Daoy (cell line): ENCODE measurements at places on chromosomes 1 and 21. TPM values are rescaled to one million over a fixed set of nuclear protein-coding genes. Genes with fewer than 3 reads are reported as not detected.
A peak's percentile ranks its signal among the peaks of the same experiment; 100 is the strongest.

- no peak for DNase-seq
Observed at GRCh38 chr1:3261007-3261968, 192.3 kb downstream of the PRDM16 start.

DNA sequence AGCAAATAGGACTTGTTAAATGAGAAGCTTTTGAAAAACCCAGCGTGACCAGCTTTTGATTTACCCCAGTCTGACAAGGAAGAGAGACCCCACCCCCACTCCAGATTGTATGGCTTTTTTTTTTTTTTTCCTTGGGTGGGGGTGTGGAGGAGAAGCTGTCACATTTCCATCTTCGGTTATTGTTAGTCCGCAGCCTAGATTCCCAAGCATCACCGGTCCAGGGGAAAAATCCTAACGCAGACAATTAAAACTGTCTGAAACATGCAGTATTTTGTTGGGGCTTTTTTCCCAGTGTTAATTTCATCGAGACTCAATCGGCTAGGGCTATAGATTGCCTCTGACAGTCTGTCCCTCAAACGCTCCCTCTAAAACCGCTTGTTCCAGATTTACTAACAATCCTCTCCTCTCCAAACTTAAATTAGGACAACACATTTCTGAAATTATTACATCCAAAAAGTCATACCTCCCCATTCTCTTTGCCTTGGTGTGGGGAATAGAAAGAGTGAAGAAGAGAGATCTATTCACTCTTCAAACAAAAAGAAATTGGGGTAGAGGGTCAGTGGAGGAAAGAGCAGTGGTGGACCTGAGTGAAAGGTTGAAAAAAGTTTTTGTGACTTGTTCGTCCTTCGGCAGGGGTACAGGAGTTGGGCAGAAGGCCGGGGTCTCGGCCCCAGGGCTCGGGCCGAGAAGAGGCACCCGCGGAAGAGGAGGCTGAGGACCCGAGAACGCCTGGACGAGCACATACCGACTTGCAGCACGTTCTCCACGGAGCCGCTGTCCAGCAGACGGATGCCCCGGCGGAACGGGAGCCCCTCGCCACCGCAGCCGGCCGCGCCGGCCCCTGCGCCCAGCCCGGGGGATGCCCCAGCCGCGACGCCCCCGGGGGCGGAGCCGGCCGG is 1.1 kb downstream of the ZSWIM5 start:
- DNase-seq = peak; percentile 67

DNA sequence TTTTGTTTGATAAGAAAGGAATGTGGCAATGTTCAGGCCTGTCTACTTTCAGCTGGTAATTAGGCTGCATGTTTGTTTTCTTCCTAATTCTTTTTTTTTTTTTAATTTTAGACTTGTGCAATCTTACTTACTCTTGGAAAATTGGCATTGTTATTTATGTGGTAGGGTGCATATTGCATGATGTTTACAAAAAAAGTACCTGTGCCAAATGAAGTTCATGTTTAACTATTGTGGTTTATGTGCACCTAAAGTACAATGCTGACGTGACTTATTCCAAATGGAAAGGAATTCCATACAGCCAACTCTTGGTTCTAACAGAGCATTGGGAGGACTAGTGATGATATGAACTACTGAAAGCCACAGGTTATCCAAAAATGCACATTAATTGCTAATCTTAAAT is 51.0 kb downstream of the KCNK2 start:
- no peak for DNase-seq

- DNase-seq = no peak
Observed at GRCh38 chr1:174872615-174873058, 127.1 kb upstream of the CACYBP start.

GRCh38 chr21:41210426-41211059 is 42.6 kb downstream of the BACE2 start:
- DNase-seq = no peak

- no peak for DNase-seq
Observed at GRCh38 chr21:31500982-31501381, 156.9 kb upstream of the TIAM1 start.

GRCh38 chr1:33128781-33129180 is 47.8 kb downstream of the AZIN2 start:
- no peak for DNase-seq

DNA sequence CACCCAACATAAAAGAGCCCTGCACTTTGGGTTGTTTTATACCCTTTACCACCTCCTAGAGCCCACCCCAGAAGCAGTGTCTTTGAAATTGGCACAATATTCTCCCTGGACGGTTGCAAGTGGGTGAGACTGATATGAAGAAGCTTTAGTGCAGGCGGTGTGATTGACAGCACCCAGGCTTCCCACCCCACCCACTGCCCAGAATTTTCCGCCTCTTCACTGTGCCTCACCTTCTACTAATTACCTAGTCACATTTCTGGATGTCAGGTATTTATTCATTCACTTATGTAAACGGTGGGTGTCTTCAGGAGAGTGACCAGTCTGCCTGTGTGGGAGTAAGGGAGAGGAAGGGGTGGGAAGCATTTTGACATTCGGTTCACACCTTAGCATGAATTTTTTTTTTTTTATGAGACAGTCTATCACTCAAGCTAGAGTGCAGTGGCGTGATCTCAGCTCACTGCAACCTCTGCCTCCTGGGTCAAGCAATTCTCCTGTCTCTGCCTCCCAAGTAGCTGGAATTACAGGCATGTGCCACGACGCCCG is 1.7 kb upstream of the FAM89A start:
- no peak for DNase-seq

- DNase-seq = no peak
Observed at GRCh38 chr1:184247671-184248070, 139.2 kb upstream of the C1orf21 start.

- peak; percentile 49 for DNase-seq
Observed at GRCh38 chr1:12153181-12153785, 13.5 kb upstream of the TNFRSF1B start.

GRCh38 chr1:180482425-180483275 is 19.7 kb downstream of the ACBD6 start:
- peak; percentile 35 for DNase-seq

GRCh38 chr1:21590126-21590880 is 78.9 kb downstream of the RAP1GAP start:
- no peak for DNase-seq

- DNase-seq = no peak
Observed at GRCh38 chr1:221644145-221644448, 97.8 kb downstream of the DUSP10 start.

GRCh38 chr1:60898413-60898812 is 183.9 kb upstream of the NFIA start:
- DNase-seq = no peak

- DNase-seq = peak; percentile 45
Observed at GRCh38 chr1:204975568-204976235, 67.3 kb upstream of the CNTN2 start.

DNA sequence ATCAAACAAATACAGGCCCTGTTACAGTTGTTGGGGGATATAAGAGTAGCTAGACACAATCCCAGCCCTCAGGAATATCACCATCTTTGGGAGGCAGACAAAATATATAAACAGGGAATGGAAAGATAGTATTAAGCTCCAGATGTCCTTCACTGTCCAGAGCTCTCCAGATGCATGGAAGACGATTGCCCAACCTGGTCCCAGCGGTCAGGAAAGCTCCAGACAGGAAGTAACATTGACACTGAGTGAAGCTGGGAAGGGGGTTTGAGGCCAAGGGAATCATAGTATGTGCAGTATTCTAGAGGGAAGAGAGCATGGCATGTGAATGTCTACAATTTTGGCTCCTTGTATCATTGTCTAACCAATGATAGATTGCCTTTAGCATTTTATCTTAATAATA is 173.9 kb upstream of the HOOK1 start:
- no peak for DNase-seq

GRCh38 chr21:32562915-32563314 is 22.4 kb downstream of the TCP10L start:
- no peak for DNase-seq

- DNase-seq = no peak
Observed at GRCh38 chr1:6473974-6474814, 8.2 kb upstream of the TNFRSF25 start.

DNA sequence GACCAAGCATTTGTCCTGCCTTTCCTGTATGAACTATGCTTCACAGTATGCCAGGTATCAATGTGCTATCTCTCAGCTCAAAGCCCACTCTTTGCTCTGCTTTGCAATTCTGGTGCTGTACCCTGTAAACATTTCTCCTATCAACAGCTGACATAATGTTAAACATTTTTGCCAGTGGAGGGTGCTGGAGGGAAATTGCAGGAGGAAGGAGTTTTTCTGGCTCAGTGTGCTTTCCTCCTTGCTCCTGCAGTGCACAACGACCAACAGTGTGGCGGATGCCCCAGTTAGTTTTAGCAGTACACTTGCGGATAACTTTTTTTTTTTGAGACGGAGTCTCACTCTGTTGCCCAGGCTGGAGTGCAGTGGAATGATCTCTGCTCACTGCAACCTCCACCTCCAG is 67.1 kb upstream of the PTGFRN start:
- no peak for DNase-seq

- no peak for DNase-seq
Observed at GRCh38 chr1:204649721-204650521, 35.6 kb downstream of the LRRN2 start.

- DNase-seq = no peak
Observed at GRCh38 chr1:109983380-109984189, 980 bp upstream of the AHCYL1 start.

GRCh38 chr1:29436181-29436785 is 200.0 kb downstream of the PTPRU start:
- no peak for DNase-seq

DNA sequence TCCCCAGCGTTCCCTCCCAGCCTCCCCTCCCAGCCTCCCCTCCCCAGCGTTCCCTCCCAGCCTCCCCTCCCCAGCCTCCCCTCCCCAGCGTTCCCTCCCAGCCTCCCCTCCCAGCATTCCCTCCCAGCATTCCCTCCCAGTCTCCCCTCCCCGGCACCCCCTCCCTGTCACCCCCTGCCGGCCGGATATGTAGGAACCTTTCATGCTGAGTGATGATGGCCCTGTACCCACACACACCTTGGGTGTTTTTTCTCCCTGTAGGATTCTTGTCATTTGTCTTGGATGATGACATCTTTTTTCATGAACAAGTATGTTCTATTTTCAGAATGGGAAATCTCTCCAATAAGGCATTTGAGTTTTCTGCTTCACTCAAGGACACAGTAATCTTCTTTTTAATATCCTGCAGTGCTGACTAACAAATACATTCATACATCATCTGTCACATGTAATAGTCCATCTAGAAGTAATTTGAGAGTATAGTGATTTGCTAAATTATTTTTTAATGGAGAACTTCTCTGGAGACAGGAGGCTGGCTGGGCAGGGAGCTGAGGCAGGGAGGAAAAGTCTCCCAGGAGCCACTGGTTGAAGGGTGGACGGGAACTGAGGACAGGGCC is 19.5 kb downstream of the FTCD start:
- DNase-seq = no peak

DNA sequence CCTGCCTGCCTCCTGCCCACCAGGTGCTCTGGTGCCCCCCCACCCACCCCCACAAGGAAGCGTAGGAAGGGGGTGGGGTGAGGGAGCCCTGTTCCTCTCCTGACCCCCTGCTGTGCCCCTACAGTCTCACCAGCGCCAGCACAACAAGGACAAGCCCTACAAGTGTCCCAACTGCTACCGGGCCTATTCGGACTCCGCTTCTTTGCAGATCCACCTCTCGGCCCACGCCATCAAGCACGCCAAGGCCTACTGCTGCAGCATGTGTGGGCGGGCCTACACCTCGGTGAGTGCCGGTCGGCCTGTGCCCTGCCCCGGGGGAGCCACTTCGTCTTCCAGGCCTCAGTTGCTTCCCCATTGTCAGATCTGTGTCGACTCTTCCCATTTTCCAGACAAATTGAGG is 25.9 kb downstream of the A3GALT2 start:
- no peak for DNase-seq

DNA sequence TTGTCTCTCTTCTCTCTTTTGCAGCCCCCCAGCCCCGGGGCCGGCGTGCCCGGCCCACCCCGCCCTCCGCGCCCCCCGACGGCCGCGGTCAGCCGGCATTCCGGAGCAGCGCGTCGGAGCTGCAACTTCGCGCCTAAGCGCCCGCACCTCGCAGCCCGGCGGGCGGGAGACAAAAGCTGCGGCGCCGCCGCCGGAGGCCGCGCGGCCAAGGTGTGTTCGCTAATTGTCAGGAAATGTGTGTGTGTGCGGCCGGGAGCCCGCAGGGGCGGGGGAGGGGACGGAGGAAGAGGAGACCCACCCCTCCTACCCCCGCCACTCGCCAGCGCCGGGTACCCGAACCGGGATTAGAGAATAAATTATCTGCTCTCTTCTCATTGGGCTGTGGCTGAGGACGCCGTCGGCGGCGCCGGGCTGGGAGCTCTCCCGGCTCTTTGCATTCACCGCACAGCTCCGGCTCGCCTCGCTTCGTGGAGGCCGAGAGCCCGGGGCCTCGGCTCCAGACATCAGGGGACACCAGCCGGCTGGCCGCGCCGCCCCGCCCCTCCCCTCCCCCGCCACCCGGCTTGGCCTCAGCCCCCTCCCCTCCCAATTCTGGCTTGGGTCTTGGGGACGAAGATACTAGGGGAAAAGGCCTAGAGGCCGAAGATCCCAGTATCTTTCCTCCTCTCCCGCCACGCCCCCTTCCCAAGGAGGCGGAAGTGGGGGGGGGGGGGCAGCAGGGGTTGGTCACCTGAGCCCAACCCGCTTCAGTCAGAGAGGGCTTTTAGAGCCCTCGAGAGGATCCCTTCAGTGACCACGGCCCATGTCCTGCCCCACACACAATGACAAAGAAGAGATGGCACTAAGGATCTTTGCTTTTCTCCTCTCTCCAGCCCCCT is 1.3 kb upstream of the BLACAT1 start:
- DNase-seq = peak; percentile 25

DNA sequence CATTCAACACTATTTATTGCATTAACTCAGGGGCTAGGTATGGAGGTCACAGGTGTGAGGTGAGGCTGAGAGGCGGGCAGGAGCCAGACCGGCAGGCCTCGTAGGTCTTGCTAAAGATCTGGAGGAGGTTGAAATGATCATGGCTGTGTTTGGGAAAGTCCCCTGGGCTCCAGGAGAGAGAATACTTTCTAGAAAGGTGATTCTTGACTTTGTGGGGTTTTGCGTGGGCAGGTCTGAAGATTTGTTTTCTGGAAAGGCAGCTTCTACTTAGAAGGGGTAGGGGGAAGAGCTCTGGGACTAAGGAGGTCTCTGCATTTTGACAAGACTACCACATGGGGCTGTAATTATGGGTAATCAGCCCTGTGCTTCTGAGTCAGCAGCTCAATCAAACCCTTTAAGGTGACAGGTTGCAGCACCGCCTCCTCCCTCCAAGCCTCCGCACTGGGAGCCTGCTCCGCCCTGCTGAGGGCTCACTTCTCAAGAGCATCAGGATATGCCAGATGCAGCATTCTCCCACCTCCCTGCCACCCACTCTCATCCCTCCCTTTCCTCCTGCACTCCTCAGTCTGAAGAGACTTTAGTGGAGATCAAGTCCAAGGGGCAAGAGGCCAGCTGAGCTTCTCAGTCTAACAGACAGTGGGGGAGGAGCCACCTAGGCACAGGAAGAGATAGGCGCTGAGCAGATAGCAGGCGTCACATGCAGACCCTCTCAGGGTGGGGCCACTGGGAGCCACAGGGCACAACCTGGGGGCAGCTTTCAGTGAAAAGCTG is 30.5 kb downstream of the SLC30A1 start:
- no peak for DNase-seq

- no peak for DNase-seq
Observed at GRCh38 chr1:239539051-239539450, 152.7 kb downstream of the CHRM3 start.

S100A1 gene
- 0.40 TPM in 1 of 2 replicates, not detected in the other for total RNA-seq

RPS6KC1 gene
- total RNA-seq = 17.0 and 23.5 TPM in 2 replicates

NPHS2 gene
- not detected in 2 replicates for total RNA-seq

KPRP gene
- not detected in 2 replicates for total RNA-seq

ALX3 gene
- not detected in 2 replicates for total RNA-seq

FNDC5 gene
- total RNA-seq = 2.0 and 2.7 TPM in 2 replicates

FGR gene
- total RNA-seq = not detected in 2 replicates

DLGAP3 gene
- 0.34 and 0.89 TPM in 2 replicates for total RNA-seq

SMG5 gene
- 59.9 and 61.0 TPM in 2 replicates for total RNA-seq

ARMH1 gene
- not detected in 2 replicates for total RNA-seq
